ENCODE measurements at places on chromosomes 7 and 10.

DNA sequence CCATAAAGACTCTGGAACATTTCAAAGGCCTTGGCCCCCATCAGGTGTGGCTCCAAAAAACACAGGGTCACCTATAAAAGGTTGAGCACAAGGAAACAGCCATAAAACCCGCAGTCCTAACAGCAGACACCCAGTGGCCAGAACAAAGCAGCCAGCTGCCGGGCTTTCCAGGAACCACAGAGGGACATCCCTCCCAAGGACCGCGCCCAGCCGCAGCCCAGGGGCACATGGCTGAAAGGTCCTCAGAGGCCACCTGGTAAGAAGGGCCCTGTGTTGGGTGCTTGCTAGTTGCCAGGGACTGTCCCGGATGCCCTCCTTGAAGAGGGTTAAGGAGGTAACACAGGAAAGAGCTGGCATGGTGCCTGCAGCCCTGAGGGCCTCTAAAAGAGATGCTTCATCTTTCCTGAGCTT is 32.7 kb downstream of the KCNMA1 start:
- DNase-seq: no peak

GRCh38 chr7:126398851-126399529 is 853.8 kb downstream of the GRM8 start:
- DNase-seq: no peak

GRCh38 chr10:132001238-132001972 is 19.7 kb upstream of the BNIP3 start:
- no peak for DNase-seq

DNA sequence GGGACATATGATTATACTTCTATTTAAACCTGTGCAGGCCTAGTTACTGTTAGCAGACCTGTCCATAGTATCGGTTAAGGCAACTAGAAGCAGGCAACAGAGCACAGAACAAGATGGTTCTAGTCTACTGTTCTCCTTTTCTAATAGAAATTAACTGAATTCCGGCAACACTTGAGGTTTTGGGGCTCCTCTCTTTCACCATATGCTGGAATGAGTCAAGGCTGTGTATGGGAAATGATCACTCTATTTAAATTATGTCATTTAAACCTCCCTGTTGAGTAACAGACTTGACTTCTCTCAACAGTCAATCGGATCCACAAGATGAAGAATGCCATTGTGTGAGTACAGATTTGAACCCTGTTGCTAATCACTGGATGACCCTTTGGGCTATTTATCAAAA is 6.2 kb upstream of the OTUD1 start:
- DNase-seq: no peak

- no peak for DNase-seq
These were observed 5.6 kb upstream of the SCART1 start for GRCh38 chr10:133448120-133448519.

All from chondrocyte (in vitro differentiated cells).